Aorta (tissue), 5 donors: ENCODE measurements at places on chromosomes 12 and 14. TPM values are rescaled to one million over a fixed set of nuclear protein-coding genes. Genes with fewer than 3 reads are reported as not detected.

KRT79 gene
- polyA plus RNA-seq: not detected

OR6C76 gene
- not detected for polyA plus RNA-seq

CCDC59 gene
- 35.6 TPM for polyA plus RNA-seq

LRRK2 gene
- 7.0 TPM for polyA plus RNA-seq

DNA sequence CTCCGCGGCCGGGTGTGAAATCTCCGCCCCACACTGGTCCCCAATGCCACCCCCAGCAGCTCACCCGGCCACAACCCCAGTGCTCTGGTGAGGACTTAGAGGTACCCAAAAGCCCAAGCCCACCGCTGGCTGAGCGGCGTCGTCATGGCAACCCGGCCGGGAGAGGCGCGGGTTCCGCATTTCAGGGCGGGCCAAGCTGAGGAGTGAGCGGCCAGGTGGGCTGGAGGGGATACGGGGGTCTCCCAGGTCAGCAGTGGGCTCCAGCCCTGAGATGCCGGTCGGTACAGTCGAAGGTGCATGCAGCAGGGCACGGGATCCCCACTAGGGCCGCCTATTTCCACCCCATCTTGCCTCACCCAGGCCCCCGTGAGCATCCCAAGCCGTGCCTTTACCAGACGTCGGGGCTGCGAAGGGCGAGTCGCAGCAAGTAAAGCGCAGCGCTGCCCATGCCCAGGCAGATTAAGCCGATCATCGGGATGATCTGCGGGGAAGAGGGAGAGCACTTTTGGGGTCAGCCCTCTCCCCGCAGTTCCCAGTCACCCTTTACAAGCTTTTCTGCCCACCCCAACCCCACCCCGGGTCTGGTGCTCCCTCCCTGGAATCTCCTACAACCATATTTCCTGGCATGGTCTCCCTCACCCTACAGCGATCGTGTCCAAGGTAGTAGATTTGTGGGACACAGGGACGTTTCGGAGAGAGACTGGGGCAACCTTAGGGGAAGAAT, 6.9 kb downstream of the SHMT2 start:
- H3K4me1 ChIP-seq: no peaks in the 10 kb centered on the region
- H3K36me3 ChIP-seq: peaks cover 9% of the 10 kb centered on the region
- H3K27ac ChIP-seq: no peak overlapping the region
- peak; percentile 61 for DNase-seq
- H3K27me3 ChIP-seq: no peaks in the 10 kb centered on the region
- H3K4me3 ChIP-seq: no peak overlapping the region

DNA sequence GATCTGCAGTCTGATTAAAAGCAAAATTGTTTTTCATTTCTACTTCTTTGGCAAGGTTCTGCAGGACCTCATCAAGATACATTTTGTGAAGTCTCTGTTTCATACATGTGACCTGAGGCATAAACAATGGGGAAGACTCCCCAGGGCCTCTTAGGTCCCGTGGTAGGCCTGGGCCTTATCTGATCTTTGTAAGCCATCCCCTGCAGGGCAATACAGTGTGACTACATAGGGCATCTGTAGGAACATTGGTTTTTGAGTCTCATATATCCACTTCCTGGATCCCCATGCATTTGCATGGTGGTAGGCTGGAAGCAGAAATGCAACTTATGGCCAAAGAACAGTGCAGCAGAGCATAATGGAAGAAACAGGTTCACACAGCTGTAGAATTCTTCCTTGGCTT, 6.0 kb downstream of the FAR2 start:
- no peak overlapping the region for H3K4me3 ChIP-seq
- H3K4me1 ChIP-seq: no peaks in the 10 kb centered on the region
- DNase-seq: no peak
- H3K36me3 ChIP-seq: no peaks in the 10 kb centered on the region

GRCh38 chr12:8057839-8058238, 8.3 kb downstream of the C3AR1 start:
- no peak for DNase-seq
- H3K36me3 ChIP-seq: peaks cover 1% of the 10 kb centered on the region
- H3K27ac ChIP-seq: no peak overlapping the region
- no peaks in the 10 kb centered on the region for H3K4me1 ChIP-seq
- H3K4me3 ChIP-seq: no peak overlapping the region
- H3K27me3 ChIP-seq: no peaks in the 10 kb centered on the region

DNA sequence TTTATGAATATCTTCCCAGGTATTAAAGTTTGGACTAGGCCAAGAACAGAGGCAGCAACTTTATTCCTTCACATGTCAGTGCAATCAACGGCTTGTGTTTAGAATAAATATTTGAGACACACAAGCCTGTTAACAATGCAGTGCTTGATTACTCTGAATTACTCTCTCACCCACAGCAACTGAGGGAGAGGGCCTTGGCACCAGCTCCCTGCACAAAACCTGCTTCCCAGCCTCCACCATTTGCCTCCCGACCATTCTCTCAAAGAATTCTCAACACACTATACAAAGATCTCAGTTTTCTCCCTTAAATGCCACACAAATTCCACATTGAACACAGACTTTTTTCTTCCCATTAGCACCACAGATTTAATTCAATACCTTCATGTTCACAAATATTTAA, 77.0 kb downstream of the STON2 start:
- H3K27ac ChIP-seq: no peak overlapping the region
- no peak overlapping the region for H3K4me3 ChIP-seq
- no peaks in the 10 kb centered on the region for H3K36me3 ChIP-seq
- H3K27me3 ChIP-seq: no peaks in the 10 kb centered on the region

- no peaks in the 10 kb centered on the region for H3K4me1 ChIP-seq
- no peak for DNase-seq
- H3K27me3 ChIP-seq: no peaks in the 10 kb centered on the region
- no peak overlapping the region for H3K27ac ChIP-seq
Measured at GRCh38 chr14:58746261-58746660, 108.5 kb downstream of the DACT1 start.

DNA sequence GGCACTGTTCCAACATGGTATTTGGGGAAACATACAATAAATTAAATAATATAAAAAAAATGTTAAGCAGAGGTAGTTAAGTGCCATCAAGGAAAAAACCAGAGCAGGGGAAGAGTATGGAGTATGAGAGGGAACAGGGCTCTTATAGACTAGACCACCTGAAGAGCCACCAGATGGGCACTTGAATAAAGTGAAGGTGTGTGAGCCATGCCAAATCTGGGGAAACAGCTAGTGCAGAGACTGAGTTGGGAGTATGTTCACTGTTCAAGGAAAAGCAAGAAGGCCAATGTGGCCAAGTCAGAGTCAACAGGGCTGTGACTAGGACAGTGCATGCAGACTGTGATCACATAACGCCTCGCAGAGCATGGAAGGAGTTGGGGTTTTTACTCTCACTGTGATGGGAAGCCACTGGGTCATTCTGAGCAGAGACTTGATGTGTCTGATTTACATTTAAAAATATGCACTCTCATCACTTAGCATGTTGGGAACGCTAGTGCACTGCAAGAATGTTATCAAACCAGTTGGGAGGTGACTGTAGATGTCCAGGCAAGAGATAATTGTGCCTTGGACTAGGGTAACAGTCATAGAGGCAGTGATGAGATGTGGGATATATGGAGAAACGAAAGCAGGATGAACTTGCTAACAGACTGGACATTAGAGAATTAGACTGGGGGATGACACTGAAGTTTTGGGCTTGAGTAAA, 25.6 kb downstream of the NDUFA12 start:
- no peak overlapping the region for H3K4me3 ChIP-seq
- no peak overlapping the region for H3K27ac ChIP-seq
- H3K27me3 ChIP-seq: no peaks in the 10 kb centered on the region
- DNase-seq: no peak
- H3K36me3 ChIP-seq: no peaks in the 10 kb centered on the region

GRCh38 chr14:73307261-73307660, 70.0 kb downstream of the PAPLN start:
- H3K4me1 ChIP-seq: no peaks in the 10 kb centered on the region
- no peaks in the 10 kb centered on the region for H3K36me3 ChIP-seq
- H3K27ac ChIP-seq: no peak overlapping the region
- H3K27me3 ChIP-seq: no peaks in the 10 kb centered on the region

DNA sequence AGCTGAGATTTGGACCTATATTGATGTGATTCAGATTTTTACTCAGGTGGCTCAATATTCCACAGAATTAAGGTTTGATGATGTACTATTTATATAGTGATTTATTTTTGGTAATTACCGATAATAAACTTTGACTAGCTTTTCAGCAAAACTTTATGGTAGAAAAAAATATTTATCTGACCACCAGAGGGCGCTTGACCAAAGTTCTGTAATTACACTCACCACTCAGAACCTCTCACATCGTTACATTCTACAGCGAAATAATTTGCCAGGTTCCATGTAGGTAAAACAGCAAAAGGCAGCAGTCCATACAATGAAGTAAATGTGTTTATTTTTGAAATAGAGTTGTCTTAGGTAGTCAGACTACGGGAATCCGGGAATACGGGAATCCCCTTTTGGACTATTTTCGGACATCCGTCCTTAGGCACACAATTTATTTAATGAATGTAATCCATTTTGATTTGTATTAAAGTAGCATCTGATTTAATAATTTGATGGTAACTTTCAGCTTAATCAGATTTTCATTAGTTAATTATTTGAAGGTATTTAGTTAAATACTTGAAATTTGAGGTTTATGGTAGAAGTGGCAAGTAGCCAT, 143.0 kb upstream of the DDHD1 start:
- no peak for DNase-seq
- H3K36me3 ChIP-seq: no peaks in the 10 kb centered on the region
- no peak overlapping the region for H3K4me3 ChIP-seq
- no peak overlapping the region for H3K27ac ChIP-seq
- no peaks in the 10 kb centered on the region for H3K4me1 ChIP-seq

DNA sequence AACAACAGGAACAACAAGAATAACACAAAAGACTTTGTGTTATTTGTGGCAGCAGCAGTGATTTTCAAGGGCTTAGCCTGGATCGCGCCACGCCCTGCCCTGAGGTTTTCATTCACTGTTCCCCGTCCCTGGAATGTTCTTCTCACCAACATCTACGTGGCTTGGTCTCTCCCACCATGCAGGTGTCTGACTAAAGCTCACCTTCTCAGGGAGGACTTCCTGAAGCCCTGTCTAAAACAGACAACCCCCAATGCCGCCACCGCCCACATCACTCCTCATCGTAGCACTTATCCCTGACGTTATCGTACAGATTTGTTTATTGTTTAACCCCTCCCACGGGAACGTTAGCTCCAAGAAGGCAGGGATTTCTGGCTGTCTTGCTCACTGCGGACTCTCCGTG, 40.4 kb downstream of the P2RX4 start:
- peaks cover 7% of the 10 kb centered on the region for H3K36me3 ChIP-seq
- H3K4me1 ChIP-seq: no peaks in the 10 kb centered on the region
- no peak for DNase-seq
- no peak overlapping the region for H3K4me3 ChIP-seq
- H3K27me3 ChIP-seq: no peaks in the 10 kb centered on the region

- no peaks in the 10 kb centered on the region for H3K4me1 ChIP-seq
- no peak overlapping the region for H3K4me3 ChIP-seq
- H3K27me3 ChIP-seq: no peaks in the 10 kb centered on the region
- H3K27ac ChIP-seq: no peak overlapping the region
Measured at GRCh38 chr12:49049566-49050224, 10.9 kb downstream of the KMT2D start.
